ENCODE measurements at places on chromosomes 11 and 22.

GRCh38 chr22:24685531-24686190, 82.7 kb downstream of the GGT1 start:
- DNase-seq, result no peak

DNA sequence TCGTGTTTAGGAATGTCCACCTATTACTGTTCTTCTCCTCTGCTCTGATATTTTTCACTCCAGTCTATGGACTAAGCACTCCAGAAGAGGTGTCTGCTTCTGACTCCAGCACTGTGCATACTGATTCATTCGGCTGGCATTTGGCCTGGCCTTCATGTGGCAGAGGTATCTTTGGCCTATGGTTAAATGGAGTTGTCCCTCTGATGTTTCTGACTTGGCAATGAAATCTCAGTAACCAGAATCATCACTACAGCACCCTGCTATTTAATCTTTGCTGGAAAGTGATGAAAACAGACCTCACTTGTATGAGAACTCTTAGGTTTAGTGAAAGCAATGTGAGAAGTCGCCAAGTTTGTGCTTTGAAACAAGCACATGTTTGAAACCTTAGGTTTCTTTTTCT, 155.2 kb downstream of the MAML2 start:
- DNase-seq, result peak; percentile 78

- no peak for DNase-seq
These were observed 27.1 kb downstream of the CYTH4 start for GRCh38 chr22:37309211-37310074.

- DNase-seq, result no peak
These were observed 119.8 kb upstream of the TBCEL start for GRCh38 chr11:120904116-120904515.

- DNase-seq, result no peak
These were observed 59.2 kb upstream of the SHISAL1 start for GRCh38 chr22:44371741-44372525.

GRCh38 chr11:103690356-103690755, 346.1 kb upstream of the DDI1 start:
- DNase-seq, result no peak

- no peak for DNase-seq
These were observed 584 bp upstream of the GAL start for GRCh38 chr11:68683536-68684384.

GRCh38 chr11:68804786-68805185, 36.9 kb downstream of the CPT1A start:
- no peak for DNase-seq

DNA sequence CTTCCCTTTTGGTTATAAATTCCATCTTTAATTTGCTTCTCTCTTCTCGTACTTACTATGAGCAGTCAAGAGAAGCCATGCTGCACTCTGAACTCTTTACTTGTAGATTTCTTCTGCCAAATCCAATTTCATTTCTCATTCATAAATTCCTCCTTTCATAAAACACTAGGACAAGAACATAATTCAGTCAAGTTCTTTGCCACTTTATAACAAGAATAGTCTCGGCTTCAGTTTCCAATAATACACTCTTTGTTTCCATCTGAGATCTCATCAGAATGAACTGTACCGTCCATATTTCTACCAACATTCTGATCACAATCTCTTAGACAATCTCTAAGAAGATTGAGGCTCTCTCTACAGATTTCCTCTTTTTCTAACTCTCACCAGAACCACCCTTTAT, 25.1 kb downstream of the IZUMO1R start:
- no peak for DNase-seq

DNA sequence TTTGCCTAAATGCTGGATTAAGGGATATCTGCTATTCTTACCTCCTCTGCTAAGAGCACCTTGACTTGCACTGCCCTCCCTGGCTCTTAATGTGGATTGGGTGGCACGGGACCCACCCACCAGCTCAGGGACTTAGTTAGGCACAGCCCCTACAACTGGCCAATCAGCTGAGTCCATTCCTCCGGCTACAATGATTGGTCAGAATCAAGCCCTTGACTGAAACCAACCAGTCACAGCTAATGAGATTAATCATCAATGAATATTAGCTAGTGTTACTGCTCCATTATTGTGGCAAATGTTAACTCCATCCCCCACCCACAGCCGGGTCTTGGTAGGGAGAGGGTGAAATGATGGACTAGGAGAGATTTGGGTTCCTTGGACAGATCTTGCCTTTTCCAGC, 328.0 kb downstream of the MN1 start:
- no peak for DNase-seq

- DNase-seq, result no peak
These were observed 91.5 kb downstream of the PHF21B start for GRCh38 chr22:44918166-44918924.

DNA sequence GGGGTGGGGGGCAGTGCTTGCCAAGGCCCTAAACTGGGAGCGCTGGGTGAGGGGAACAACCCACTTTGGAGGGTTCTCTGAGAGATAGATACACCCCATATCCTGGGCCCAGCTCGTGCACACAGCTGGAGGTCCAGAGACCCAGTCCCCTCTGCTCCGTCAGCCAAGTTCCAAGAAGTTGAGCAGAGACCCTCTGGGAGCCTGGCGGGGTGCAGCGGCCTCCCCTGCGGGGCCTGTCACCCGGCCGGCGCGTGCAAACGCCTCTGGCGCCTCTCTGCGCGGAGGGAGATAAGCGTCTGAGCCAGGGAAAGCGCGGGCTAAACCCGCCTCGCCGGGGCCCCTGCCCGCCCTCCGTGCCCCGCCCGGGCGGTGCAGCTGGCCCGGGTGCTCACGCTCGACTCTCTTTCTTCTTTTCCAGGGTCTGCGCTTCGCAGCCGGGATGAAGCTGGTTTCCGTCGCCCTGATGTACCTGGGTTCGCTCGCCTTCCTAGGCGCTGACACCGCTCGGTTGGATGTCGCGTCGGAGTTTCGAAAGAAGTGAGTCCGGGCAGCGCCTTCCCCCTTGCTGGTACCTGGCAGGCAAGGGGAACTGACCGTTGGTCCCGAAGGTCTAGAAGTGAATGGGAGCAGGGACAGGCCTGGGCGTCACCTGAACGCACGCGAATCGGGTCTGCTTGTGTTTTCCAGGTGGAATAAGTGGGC, 540 bp downstream of the ADM start:
- DNase-seq, result no peak

DNA sequence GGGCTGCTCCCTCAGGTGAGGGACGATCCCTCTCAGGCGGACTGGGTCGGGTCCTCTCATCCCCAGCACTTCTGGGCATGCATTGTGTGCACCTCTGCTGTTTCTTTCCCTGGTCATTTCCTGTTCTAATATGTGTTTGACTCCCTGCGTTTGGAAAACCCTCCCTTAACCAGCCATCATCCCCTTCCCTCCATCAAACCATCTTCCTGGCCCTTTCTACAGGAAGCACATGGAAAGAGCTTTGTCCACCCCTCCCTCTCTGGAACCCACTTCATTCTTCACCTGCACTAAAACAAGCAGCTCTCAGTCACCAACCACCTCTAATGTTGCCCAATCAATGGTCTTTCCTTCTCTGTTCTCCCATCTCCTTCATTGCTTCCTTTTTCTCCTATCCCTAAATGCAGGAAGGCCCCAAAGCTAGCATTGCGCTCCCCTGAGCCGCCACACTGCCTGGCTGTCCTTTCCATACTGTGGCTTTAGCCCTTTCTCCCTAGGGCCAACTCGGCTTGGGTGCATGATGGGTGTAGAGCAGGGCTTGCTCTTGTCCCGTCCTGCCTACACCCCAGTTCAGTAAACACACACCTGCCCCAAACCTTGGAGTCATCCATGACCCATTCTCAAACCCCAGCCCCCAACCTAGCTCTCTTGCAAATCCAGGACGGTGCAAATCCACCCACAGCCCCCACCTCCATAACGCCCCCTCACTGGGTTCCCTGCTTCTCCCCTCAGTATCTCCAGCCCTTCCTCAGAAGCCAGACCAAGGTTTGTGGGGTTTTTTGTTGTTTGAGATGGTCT, 5.4 kb upstream of the GAS2L1 start:
- no peak for DNase-seq

GRCh38 chr22:22060200-22061084, 77.9 kb upstream of the TOP3B start:
- no peak for DNase-seq

GRCh38 chr11:118117790-118118601, 31.2 kb upstream of the SMIM35 start:
- no peak for DNase-seq

GRCh38 chr11:134364261-134364660, 32.5 kb downstream of the GLB1L2 start:
- DNase-seq, result no peak

- no peak for DNase-seq
These were observed 6.3 kb upstream of the OSM start for GRCh38 chr22:30272781-30273601.

DNA sequence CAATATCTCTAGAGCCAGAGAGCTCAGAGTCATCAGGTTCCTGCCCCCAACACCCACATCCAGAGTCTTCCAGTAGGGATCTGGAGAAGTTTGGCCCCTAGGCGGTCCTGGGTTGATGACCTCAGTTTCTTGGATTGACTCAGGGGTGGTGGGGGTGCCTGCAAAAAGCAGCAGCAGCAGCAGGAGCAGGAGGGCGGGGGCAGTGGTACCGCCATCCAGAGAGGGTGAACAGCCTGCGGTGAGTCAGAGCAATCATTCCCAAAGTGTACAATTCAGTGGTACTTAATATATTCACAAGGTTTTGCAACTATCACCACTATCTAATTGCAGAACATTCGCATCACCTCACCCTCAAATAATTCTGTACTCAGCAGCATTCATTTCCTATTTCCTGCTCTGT, 9.9 kb upstream of the SEC14L3 start:
- no peak for DNase-seq

DNA sequence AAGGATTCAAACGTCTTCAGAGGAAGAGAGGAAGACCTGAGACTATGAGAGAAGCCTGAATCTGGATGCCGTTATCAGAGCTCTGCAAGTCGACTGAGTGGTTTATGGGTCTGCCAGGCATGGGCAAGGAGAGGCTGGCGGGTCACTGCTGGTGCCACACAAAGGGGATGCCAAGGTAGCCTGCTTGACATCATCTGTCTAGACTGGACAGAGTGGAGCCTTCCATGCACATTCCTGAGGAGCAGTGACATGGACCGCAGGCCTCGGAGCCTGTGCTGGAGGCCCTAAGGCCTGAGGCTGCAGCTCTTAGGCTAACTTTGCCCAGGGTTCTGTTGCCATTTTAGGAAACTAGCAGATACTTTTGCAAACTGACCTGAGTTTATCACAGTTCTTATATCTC, 127.4 kb downstream of the WT1 start:
- DNase-seq, result no peak

- no peak for DNase-seq
These were observed 11.4 kb downstream of the TAGLN start for GRCh38 chr11:117210620-117211019.

GRCh38 chr11:17564687-17565042, 17.6 kb downstream of the OTOG start:
- DNase-seq, result no peak

DNA sequence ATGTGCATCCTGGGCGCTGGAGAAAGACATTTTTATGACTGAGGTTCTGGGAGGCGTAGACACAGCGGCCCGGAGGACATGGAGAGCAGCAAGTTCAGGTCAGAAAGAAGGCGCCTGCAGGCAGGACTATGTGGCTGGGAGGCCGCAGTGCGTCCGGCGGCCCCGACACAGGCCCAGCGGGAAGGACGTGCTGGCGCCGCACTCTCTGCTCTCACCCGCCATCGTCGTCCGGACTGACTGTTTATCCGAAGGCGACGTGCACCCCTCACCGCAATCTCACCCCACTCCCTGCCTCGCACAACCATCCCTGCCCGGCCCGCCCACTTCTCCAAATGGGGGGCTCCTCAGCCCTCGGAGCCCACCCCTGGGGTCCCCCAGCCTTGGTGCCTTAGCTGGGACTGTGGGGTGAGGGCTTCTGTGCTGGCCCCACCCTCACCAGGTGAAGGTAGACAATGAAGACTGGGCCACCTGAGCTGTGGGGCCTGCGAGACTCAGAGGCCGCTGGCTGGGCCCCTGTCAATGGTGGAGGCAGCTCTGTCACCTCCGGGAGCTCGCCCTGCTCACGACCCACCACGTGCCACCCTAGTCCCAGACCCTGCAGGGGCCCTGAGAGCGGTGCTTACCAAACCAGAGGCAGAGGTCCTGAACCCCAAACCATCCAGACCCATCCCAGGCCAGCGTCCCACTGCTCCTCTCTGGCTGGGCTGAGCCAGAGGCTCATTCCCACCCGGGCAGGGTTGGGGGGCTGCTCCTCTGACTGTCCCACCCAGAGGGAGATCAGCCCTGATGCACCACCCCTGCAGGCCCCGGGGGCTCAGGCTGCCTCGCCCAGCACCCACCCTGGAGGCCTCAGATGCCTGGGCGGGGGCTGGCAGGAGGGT, 16.2 kb upstream of the MUC5B start:
- no peak for DNase-seq

DNA sequence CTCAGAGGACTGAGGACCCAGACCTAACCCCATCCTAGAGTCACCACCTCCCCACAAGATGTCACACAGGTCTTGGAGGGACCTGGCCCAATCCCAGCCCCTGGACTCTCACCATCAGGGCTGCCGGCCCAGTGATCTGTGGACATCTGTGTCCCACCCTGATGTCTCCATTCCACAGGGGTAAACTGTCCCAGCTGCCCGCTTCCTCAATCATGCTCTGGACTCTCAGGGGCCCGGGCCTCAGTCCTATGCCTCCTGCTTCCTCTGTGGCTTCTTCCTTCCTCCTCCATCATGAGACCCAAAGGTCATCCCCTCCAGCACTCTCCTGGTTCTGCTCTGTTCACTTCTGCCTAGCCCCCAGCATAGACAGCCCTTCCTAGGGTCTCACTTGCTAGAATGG, 32.2 kb downstream of the ARAP1 start:
- no peak for DNase-seq

DNA sequence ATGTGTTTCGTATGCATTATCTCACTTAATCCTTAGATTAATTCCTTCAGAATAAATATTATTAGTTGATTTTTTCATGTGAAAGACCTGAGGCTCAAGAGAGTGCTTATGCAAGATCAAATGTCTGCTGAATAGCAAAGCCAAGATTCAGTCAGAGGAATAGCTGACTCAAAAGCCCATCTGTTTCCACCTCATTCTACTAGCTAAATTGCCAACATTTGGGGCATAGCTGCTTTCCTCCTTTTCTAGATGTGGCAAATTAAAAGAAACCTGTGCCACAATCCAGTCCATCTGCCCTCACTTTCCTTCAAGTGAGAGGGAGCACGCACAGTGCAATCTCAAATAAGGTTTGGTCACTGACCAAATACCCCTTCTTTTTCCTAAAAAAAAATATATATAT, 121.1 kb downstream of the PAX6 start:
- DNase-seq, result no peak

DNA sequence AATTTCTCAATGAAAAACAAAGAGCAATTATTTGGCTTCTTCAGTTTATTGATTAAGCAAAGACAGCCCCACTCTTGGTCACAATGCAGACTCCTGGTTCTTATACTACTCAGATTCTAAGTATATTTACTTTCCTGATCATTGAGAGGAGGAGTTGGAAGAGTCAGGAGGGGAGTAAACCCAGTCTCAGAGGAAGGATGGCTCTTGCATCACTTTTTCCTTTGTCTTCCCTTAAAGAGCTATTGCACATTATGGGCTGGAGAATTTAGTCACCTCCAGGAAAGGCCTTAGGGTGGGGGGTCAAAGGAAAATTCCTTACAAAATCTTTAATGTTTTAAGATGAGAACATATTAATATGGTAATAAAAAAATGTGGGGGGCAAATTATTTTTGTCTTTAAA, 8.1 kb downstream of the SLC17A6 start:
- no peak for DNase-seq

GRCh38 chr22:20508815-20509271, 1.4 kb downstream of the MED15 start:
- no peak for DNase-seq
